Aorta (tissue), 5 donors: ENCODE measurements at places on chromosomes 2 and 18. TPM values are rescaled to one million over a fixed set of nuclear protein-coding genes. Genes with fewer than 3 reads are reported as not detected.

SIX3 gene
- not detected for total RNA-seq

WDR54 gene
- 10.2 TPM for total RNA-seq

ACAA2 gene
- total RNA-seq = 39.4 TPM

ASPRV1 gene
- 3.4 TPM for total RNA-seq

GDF7 gene
- total RNA-seq = 15.9 TPM

DLGAP1 gene
- total RNA-seq = 6.2 TPM

FER1L5 gene
- total RNA-seq = 0.10 TPM

PLCD4 gene
- total RNA-seq = 5.3 TPM

ZSWIM2 gene
- not detected for total RNA-seq

PLB1 gene
- 4.9 TPM for total RNA-seq
